NCI-H1048 (cell line): ENCODE measurements at places on chromosomes 1 and 21.

- no peak for DNase-seq
These were observed 15.3 kb downstream of the SRSF4 start for GRCh38 chr1:29166291-29166878.

GRCh38 chr1:186531561-186532165 is 70.7 kb upstream of the PDC start:
- DNase-seq: no peak

GRCh38 chr1:200334661-200335256 is 75.1 kb downstream of the ZNF281 start:
- DNase-seq: no peak

DNA sequence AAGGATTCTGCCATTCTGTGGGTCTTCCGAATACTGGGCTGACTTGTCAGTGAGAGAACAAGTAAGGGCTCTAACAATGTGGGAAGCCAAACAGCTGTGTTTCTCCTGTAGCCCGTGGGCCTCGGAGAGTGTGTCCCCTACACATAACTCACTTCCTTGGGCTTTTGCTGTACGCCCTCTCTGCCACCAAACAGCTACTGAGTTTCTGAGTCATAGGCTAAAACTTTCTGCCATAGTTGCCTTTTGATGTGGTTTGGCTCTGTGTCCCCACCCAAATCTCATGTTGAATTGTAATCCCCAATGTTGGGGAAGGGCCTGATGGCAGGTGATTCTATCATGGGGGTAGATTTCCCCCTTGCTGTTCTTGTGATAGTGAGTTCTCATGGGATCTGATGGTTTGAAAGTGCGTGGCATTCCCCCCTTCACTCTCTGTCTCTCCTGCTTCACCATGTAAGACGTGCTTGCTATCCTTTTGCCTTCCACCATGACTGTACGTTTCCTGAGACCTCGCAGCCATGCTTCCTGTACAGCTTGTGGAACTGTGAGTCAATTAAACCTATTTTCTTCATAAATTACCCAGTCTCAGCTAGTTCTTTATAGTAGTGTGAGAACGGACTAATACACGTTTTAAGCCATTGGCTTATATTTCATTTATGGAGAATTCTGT is 194.8 kb upstream of the HMCN1 start:
- DNase-seq: no peak

GRCh38 chr1:14653461-14653960 is 55.0 kb downstream of the KAZN start:
- no peak for DNase-seq
